ENCODE measurements at places on chromosomes 5 and 9.

DNA sequence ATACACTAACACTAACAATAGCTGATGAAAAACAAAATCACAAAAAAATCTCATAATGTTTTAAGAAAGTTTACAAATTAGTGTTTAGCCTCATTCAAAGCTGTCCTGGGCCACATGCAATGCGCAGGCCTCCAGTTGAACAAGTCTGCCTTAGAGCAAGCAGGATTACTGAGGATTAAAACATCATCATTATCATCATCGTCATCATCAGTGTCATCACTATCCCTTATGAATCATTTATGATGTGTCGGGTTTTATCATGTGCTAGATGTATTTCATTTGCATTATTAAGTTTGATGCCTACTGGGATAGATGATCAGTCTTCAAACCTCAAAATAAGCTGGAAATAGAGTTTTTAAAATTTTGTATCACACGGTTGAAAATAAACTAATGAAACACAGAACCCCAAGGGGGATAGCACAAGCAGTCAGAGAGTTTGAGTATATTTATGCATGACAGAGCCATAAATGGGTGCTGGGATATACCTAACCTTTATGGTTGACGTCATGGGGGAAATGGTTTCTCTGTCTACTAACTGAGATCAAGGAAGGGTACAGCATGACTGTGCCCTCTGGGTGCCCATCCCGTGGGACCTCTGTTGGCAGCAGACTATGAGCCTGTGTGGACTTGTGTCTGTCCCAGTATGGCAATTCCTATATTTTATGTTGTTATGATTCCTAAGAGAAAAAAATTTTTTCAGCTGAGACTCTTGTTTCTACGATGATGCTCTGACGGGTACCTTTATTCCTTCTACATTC is 150.3 kb upstream of the ADRA1B start:
- DNase-seq: no peak
- H3K4me1 ChIP-seq: no peaks in the 10 kb centered on the region
- no peak overlapping the region for H3K27ac ChIP-seq
- H3K27me3 ChIP-seq: no peaks in the 10 kb centered on the region
- no peaks in the 10 kb centered on the region for H3K36me3 ChIP-seq
- H3K4me3 ChIP-seq: no peak overlapping the region

- H3K36me3 ChIP-seq: no peaks in the 10 kb centered on the region
- peaks cover 22% of the 10 kb centered on the region for H3K27me3 ChIP-seq
- H3K4me3 ChIP-seq: no peak overlapping the region
- DNase-seq: no peak
- no peak overlapping the region for H3K27ac ChIP-seq
- H3K4me1 ChIP-seq: no peaks in the 10 kb centered on the region
Measured at GRCh38 chr9:23830929-23831730, 5.1 kb upstream of the ELAVL2 start.

DNA sequence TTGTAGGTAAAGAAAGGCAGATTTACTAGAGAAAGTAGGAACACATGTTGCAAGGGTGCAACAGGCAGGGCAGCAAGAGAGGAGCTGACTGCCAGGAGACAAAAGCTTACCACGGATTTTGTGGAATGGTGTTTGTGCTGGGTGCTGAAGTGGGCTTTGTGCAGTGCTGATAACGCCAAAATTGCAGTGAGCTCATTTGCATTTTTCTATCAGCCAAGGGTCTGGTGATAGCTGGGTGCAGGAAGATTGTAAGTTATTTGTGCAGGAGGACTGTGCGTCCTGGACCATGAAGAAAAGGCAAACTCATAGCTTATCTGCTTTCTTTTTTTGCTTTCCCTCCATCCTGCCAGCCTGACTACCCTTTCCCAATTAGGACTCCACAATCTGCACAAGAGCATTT is 13.6 kb downstream of the CTSL start:
- no peaks in the 10 kb centered on the region for H3K36me3 ChIP-seq
- H3K27ac ChIP-seq: no peak overlapping the region
- no peak overlapping the region for H3K4me3 ChIP-seq
- no peaks in the 10 kb centered on the region for H3K4me1 ChIP-seq
- no peaks in the 10 kb centered on the region for H3K27me3 ChIP-seq

DNA sequence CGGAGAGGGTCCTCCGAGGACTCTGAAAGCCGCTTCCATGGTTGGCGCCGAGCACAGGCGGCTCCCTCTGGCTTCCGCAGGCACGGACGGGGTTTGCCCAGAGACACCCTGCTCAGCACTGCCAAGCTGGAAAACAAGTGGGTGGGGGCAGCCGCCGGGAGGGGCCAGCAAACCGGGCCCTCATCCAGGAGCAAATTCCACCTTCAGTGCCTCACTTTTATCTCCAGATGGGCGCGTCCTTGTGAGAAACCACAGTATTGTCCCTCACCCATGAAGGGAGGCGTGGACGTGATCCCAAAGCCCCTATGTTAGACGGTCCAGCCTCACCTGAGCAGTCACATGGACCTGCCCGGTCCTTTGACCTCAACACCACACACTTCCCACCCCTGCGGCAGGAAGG is 29.0 kb downstream of the MED10 start:
- DNase-seq: no peak
- no peak overlapping the region for H3K27ac ChIP-seq
- H3K4me3 ChIP-seq: no peak overlapping the region
- no peaks in the 10 kb centered on the region for H3K4me1 ChIP-seq
- no peaks in the 10 kb centered on the region for H3K27me3 ChIP-seq

GRCh38 chr9:16673171-16673570 is 197.3 kb downstream of the BNC2 start:
- no peaks in the 10 kb centered on the region for H3K4me1 ChIP-seq
- H3K4me3 ChIP-seq: no peak overlapping the region
- no peaks in the 10 kb centered on the region for H3K36me3 ChIP-seq
- no peaks in the 10 kb centered on the region for H3K27me3 ChIP-seq
- no peak for DNase-seq
- no peak overlapping the region for H3K27ac ChIP-seq

- no peaks in the 10 kb centered on the region for H3K36me3 ChIP-seq
- DNase-seq: no peak
- no peak overlapping the region for H3K4me3 ChIP-seq
- no peaks in the 10 kb centered on the region for H3K27me3 ChIP-seq
- no peak overlapping the region for H3K27ac ChIP-seq
- H3K4me1 ChIP-seq: no peaks in the 10 kb centered on the region
Measured at GRCh38 chr5:3709717-3710348, 114.2 kb downstream of the IRX1 start.

- H3K4me1 ChIP-seq: peaks cover 7% of the 10 kb centered on the region
- no peaks in the 10 kb centered on the region for H3K36me3 ChIP-seq
- DNase-seq: no peak
Measured at GRCh38 chr5:74390306-74390637, 250.3 kb downstream of the ENC1 start.

DNA sequence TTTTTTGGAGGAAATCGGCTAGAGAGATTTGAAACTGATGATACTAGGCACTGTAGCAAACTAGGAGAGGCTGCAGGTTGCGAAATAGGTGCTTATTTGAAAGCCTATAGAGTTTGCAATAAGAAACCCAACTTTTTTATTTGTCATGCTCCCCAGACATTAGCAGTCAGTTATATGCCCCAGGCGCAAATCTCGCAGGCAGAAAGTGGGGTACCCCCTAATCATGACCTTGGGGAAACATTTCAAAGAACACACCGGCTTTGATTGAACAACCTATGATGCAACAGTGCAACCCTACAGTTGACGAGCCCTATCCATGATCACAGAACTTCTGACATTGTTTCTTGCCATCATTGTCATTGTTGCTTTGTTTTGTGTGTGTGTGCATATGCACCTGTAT is 510.5 kb downstream of the RAB3C start:
- H3K27me3 ChIP-seq: no peaks in the 10 kb centered on the region
- no peak overlapping the region for H3K27ac ChIP-seq
- no peak for DNase-seq
- no peaks in the 10 kb centered on the region for H3K36me3 ChIP-seq
